ENCODE measurements at places on chromosomes 4 and X.

DNA sequence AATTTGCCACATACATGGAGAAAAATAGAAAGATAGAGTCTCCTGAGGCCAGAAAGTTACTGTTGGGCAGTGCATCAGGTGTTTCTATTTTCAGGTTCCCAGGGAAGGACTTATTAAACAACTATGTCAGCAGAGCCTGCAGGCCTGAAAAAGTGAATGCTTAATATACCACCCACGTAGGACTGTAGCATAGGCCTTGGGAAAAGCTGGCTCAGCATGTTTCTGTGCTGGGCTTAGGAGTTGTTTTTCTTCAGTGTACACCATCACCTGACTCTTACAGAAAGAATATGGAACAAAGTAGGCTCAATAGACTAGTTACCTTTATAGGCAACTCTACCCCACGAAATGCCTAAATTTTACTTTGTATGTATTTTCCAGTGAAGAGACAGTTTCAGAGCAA, 1385.9 kb downstream of the FAM133A start:
- DNase-seq: no peak

- DNase-seq: no peak
Observed at GRCh38 chrX:35362866-35363265, 420.3 kb downstream of the FAM47B start.

DNA sequence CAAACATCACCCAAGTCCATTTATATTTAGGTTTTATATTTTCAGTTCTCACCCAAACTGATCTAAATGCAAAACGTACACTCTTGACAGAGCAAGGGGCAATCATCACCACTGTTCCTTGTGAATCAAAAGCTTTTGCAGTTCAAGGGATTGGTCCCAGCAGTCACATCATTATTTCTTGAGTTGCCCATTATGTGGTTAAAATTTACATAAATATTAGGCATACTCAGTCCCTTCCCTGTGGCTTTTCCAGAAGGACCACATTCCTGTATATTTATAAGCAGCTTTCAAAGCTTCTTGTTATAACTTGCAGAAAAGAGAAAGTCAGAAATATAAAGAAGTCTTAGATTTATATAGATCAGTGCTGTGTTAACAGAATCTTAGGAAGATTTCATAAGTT, 224.4 kb downstream of the CLCN4 start:
- DNase-seq: no peak

GRCh38 chr4:112279025-112279881, 6.5 kb downstream of the TIFA start:
- DNase-seq: no peak

DNA sequence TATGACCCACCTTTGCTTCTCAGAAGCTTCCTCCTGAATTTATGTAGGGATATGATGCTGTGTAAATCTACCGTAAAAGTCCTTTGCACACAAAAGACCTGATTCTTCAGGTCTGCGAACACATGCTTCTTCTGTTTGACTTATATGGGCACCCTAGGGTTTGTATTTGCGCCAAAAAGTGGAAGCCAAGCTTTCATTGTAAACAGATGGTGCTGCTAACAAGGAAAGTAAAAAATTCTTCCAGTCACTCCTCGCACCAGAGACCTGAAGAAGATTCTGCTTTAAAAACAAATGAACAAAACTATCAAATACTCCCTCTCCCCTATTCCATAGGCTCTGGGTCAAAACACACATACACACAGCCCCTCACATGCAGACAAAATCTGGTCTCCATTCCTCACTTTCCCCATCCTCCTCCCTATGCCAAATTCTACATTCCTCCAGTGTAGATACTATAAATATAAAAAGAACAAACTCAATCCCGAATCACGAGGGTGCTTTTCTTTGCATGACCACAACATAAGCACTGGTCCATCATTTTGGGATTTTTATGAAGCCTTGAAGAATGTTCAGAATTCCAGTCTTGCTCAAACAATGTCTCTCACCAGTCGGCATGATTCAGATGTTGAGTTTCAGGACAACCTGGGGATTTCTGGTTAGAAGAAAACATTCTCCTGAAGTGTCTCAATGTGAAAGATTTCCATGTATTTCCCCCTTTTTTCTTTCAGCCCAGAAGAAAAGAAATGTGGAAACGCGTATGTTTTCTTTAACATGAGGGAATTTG, 125.1 kb downstream of the PALLD start:
- DNase-seq: no peak

DNA sequence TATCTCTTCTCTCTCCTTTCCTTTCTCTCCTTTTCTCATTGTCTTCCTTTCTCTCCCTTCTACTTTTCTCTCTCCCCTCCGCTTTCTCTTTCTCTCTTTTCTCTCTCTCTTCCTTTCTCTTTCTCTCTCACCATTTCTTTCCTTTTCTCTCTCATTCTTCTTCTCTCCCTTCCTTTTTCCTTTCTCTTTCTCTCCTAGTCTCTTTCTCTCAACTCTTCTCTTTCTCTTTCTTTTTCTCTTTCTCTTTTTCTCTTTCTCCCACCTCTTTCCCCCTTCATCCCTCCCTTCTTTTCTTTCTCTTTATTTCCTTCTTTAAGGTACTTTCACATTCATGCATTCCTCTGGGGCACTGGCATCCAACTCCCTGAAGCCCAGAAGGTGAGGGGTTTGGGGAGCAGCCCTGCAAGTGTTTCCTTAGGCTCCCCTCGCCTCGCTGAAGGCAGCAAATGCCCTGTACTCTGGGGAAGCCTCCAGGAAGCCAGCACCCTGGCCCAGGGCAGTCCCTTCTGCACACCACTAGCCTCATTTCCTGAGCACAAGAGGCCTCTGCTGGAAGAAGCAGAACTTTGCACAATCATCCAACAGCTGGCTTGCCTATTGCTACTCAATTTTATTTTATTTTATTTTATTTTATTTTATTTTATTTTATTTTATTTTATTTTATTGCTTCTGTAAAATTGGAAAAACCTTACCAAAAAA, 124.2 kb downstream of the NFKB1 start:
- peak; percentile 77 for DNase-seq

- no peak for DNase-seq
Observed at GRCh38 chr4:167052631-167053091, 181.6 kb downstream of the SPOCK3 start.

- DNase-seq: no peak
Observed at GRCh38 chrX:46587753-46588171, 14.2 kb downstream of the CHST7 start.

GRCh38 chrX:49840679-49841078, 11.6 kb downstream of the PAGE4 start:
- peak; percentile 67 for DNase-seq

- DNase-seq: no peak
Observed at GRCh38 chr4:139587446-139587845, 31.4 kb upstream of the SETD7 start.

- DNase-seq: peak; percentile 62
Observed at GRCh38 chr4:26746802-26747213, 113.8 kb upstream of the STIM2 start.

GRCh38 chrX:143648705-143649104, 12.8 kb upstream of the SLITRK4 start:
- no peak for DNase-seq

- no peak for DNase-seq
Observed at GRCh38 chr4:76641351-76641750, 206.3 kb downstream of the SHROOM3 start.

- DNase-seq: no peak
Observed at GRCh38 chrX:93594780-93595179, 78.6 kb downstream of the NAP1L3 start.

GRCh38 chrX:12241026-12241425, 102.8 kb downstream of the FRMPD4 start:
- DNase-seq: no peak

- no peak for DNase-seq
Observed at GRCh38 chr4:128768373-128768996, 41.0 kb upstream of the JADE1 start.

DNA sequence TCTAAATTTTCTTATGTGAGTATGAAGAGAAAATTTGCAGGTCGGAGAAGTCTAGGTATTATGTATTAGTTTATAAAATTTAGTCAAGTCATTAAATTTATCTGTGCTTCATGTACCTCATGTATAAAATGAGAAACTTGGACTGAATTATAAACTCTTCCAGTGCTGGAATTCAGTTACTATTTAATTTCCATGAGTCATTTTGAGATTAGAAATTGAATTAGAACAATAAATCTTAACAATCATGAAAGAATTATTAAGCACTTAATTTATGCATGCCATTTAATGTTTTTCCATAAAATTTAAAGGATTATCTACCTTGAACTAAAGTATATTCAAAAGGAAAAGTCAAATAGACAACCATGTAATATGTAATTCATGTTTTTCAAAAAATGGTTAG, 195.8 kb downstream of the MAD2L1 start:
- no peak for DNase-seq

- no peak for DNase-seq
Observed at GRCh38 chrX:30863974-30864373, 25.1 kb downstream of the TAB3 start.

DNA sequence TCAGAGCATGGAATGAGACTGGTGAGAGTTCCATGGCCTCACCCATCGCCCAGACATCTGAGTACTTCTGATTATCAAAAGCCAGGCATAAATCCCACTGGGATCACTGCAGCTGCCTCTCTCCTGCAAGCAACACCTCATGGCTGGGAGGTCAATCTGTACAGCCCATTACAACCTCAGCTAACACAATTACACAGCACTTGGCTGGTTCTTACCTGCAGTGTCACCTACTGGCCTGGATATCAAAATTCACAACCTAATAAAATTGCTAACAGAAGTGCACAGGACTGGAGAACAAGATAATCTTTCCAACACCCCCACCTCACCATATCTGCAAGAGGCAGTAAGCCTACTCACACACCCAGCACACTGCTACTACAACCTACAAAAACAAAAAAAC, 341.7 kb upstream of the NDST3 start:
- DNase-seq: no peak

DNA sequence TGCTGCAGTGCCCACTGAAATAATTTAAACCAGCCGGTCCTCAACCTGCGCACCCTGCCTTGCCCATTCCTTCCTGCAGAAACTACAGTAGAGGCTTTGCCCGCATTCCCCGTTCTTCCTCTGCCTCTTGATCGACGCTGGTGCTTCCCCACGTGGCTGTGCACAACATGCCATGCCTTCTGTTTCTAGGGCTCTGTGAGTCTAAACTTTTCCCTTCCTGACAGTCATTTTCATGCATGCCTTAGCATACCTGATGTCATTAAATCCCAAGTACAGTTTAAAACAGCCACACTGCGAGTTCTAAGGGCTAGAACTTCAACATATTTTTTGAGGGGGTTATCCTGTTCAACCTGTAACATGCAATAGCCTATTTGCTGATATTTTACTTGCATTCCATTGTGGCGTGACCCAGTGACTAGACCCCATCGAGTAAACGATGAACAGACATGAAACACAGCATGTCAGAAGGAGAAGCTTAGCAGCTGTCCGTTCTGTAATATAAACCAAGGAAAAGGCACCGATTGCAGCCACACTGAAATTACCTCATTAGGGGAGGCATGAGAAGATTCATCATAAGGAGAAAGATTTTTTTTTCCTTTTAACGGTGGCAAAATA, 232.5 kb downstream of the ARHGAP10 start:
- no peak for DNase-seq

DNA sequence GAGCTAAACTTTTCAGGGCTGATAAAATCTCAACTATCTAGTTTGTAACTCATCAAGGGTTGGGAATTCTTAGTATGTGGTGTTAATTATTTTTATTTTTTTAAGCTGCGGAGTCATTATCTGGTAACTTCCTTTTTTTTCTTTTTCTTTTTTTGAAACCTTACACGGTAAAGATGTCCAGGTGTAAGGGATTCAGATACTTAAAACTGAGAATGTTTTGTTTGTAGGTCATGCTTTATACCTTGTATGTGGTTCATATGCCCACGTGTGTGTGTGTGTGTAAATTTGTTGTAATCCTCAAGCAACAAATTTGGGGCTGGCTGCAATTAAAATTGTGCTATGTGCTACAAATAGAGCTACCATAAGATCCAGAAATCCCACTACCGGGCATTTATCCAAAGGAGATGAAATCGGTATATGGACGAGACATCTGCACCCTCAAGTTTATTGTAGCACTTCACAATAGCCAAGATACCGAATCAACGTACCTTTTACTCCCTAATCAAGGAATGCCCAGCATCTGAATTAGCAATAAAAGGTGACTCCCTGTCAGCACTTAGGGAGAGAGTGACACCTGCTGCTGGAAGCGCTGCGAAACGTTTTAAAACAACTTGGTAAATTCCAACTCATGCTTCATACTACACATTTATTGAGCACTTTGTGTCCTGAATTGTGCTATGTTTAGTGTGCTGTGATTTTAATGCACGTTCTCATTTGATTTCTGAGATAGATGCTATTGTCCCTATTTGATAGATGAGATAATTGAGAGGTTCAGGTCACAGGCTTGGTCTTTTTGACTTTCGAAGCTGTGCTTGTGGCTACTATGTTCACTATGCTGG, 16.1 kb downstream of the MSMO1 start:
- DNase-seq: no peak

GRCh38 chr4:77697860-77698590, 92.4 kb downstream of the CXCL13 start:
- no peak for DNase-seq

- DNase-seq: peak; percentile 63
Observed at GRCh38 chr4:139665690-139666529, at the start of gene MGST2. TSS of gene MGST2 (plus strand) at chr4:139665819. CDS start at chr4:139666020, 201 bp downstream.

- peak; percentile 36 for DNase-seq
Observed at GRCh38 chr4:38867478-38868058, at the start of gene FAM114A1. TSS of gene FAM114A1 (plus strand) at chr4:38867806. CDS start at chr4:38878079, 10,273 bp downstream.

DNA sequence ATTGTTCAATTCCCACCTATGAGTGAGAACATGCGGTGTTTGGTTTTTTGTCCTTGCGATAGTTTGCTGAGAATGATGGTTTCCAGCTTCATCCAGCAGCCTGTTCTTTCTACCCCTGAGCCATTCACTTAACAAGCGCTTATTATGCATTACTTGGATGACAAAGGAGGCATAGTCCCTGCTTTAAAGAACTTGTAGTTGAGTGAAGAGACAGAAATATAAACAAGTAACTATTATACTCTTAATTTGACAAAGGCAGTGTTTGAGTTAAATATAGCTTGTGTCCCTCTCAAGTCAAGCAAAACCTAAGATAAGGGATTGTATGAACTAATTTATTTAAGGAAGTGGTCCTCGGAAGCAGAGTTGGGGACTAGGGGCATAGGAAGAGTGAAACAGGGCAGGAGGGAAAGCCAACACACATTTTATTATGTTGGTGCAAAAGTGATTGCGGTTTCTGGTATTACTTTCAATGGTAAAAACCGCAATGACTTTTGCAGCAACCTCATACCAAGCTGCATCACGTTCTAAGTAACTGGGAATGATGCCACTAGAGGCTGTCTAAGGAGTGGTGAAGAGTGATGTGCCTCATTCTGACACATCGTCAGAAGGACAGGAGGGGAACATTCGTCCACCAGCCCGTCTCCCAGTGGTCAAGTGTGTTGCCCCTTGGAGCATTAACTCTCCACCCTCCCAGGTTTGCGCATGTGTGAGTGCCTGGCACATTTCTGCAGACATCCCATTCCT, 41.8 kb downstream of the QDPR start:
- DNase-seq: no peak

- no peak for DNase-seq
Observed at GRCh38 chrX:31190221-31190975, 118.6 kb upstream of the FTHL17 start.

- no peak for DNase-seq
Observed at GRCh38 chr4:183095199-183095512, 3.9 kb upstream of the WWC2 start.

- DNase-seq: peak; percentile 72
Observed at GRCh38 chr4:133148690-133149363, at the start of gene PCDH10. TSS of gene PCDH10 (plus strand) at chr4:133149294. CDS start at chr4:133150141, 847 bp downstream.
